ENCODE measurements at places on chromosomes 13 and 19.

GRCh38 chr13:110683203-110683883 is 22.6 kb downstream of the CARS2 start:
- DNase-seq, result no peak

DNA sequence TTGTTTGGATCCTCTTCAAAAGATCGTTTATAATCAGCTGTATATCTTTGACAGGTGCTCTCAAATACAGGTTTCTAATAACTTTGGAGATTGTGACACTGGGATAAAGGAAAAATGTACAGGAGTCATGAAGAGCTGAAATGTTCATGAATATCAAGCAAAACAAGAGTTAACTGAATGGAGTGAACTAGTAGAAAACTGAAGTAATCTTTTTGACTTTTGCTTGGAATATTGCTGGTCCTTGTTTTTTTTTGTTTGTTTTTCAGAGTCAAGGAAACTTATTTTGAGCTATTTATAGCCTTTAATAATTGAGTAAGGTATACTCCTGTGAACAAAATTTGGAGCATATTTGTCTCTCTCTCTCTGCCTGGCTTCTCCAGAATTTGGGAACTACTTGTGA is 25.3 kb downstream of the MED4 start:
- DNase-seq, result no peak

DNA sequence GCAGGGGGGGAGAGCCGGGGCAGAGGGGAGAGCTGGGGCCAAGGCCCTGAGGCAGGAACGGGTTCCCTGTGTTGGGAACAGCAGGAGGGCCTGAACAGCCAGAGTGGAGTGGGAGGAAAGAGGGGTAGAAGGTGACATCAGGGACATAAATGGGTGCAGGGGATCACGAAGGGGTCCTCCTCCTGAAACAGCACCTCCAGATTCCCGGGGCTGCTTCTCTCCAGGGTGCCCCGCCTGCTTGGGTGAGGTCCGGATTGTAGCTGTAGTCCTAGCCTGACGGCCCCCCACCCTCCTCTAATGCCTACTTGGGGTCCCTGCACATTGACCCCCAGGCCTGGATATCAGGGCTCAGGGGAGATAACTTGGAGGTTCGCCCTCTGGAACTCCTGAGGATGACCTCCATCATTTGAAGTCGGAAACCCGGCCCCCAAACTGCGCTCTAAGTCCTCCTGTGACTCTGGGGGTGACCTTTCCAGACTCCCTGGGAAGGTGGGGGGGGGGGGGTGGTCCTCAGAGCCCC is 473 bp upstream of the SCN1B start:
- DNase-seq, result no peak

DNA sequence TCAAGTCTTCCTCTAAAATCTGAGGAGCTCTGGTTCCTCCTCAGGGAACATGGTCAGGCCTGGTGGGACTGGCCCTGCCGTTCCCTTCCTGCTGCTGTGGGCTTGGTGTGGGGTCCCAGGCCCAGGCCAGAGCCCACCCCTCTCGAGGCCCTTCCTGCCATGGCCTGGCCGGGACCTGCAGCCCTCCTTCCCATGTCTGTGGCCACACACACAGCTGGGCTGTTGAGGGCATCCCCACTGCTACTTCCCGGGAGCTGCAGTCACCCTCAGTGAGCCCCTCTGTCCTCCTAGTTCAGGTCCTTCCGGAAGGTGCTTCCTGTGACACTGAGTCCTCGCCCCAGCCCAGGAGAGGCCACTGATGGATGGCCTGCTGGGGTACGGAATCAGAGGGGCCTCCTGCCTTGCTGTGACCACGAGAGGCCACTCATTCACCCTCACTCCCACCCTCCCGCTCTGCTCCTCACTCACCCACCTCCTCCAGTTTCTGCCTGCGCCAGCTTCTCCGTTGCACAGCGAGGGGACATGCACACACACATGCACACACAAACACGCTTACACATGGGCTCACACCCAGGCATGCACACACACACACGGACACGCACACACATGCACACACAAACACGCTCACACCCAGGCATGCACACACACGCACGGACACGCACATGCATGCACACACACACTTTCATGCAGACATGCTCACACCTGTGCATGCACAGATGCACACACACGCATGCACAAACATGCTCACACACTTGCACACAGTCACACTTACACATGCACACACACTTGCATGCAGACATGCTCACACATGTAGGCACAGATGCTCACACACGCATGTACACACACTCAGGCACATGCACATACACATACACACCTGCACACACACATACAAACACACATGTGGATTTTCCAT is 7.3 kb upstream of the MCF2L start:
- DNase-seq, result no peak

GRCh38 chr19:54248016-54248601 is 5.5 kb upstream of the LILRA6 start:
- DNase-seq, result no peak

GRCh38 chr19:12453495-12453894 is 12.7 kb upstream of the ZNF443 start:
- DNase-seq, result no peak

DNA sequence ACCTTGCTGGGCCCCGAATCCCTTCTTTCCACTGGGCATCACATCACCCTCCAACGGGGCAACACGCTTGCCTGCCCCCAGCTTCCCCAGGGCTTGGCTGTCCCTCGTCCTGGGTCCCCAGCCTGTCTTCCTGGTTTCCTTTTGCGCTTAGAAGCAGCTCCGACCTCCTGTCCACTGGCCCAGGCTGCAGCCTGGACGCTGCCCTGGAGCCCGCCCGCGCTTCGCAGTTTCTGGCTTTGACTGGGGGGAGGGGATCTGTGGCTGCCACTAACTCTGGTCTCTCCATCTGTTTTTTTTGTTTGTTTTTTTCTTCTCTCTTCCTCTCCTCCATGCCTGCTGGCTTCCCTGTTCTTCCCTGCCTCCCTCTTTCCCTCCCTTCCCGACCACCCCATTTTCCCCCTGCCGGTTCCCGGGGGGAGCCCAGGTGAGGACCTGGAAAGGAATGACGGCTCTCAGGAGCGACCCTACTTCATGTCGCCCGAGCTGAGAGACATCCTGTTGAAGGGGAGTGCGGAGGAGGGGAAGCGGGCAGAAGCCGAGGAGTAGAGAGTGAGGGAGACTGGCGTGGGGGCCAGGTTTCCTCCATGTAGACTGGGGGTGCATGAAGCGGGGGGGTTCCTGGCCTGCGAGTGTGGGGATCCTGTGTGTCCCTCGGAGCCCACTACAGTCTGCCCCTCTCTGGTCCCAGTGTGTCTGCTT is 11.5 kb upstream of the ILF3 start:
- DNase-seq, result no peak

- no peak for DNase-seq
Observed at GRCh38 chr19:47094557-47095475, 18.8 kb downstream of the ZC3H4 start.

DNA sequence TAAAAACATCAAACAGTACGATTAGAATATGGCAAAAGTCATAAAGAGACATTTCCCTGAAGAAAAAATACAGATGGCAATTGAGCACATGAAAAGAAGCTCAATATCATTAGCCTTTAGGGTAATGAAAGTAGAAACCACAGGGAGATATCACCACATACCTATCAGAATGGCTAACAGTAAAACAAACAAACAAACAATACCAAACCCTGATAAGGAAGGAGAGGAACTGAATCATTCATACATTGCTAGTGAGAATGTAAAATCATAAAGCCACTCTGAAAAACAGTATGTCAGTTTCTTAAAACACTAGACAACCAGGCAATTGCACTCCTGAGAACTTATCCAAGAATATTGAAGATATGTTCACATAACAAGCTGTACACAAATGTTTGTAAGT is 1342.5 kb upstream of the SLC10A2 start:
- DNase-seq, result no peak

- no peak for DNase-seq
Observed at GRCh38 chr13:112719016-112719415, 29.2 kb downstream of the ATP11A start.

All from germinal center (tissue), 1 donor.